ENCODE measurements at places on chromosomes 3 and 15.

- no peak for DNase-seq
Observed at GRCh38 chr3:178663201-178663934, 127.1 kb downstream of the KCNMB2 start.

GRCh38 chr3:172585954-172586353, 62.7 kb upstream of the TNFSF10 start:
- no peak for DNase-seq

- DNase-seq: no peak
Observed at GRCh38 chr3:131491775-131492174, 11.0 kb downstream of the MRPL3 start.

- no peak for DNase-seq
Observed at GRCh38 chr15:58472221-58472620, 40.4 kb downstream of the LIPC start.

DNA sequence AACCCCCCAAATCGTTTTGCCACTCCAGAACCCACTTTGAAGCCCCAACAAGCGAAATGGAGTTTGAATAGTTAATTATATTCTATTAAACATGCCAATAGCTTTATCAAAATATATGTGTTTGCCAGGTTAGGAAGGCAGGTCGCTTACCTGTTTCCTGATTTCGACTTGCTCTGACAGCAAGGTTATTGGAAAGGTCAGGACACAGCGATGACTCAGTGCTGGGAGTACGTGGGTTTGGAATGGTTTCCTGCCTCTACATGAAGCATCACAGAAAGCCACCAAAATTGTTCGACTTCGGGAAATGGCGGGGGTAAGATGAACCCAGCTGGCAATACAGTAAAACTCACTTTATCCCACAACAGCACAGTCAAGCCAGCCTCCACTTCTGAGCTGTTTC, 135.6 kb upstream of the ABI3BP start:
- no peak for DNase-seq

DNA sequence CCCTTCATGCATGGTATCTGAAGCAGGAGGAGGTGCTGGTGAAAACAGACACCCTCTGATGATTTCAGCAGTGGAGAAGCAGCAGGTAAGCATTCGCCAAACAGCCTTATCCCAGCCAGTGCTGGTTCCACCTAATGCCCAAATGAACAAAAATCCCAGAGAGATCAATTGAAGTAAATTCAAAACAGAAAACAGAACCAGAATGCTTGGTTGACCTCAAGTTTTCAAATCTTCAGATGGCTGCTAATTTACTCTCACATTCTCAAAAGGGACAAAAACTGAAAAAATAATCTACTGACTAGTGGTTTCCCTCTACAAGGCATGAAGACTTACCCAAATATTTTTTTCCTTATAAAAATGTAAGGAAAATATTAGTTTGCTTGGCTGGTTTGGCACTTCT, 87.0 kb upstream of the MYO5C start:
- DNase-seq: no peak

- no peak for DNase-seq
Observed at GRCh38 chr15:81146466-81146865, 12.4 kb downstream of the CFAP161 start.

DNA sequence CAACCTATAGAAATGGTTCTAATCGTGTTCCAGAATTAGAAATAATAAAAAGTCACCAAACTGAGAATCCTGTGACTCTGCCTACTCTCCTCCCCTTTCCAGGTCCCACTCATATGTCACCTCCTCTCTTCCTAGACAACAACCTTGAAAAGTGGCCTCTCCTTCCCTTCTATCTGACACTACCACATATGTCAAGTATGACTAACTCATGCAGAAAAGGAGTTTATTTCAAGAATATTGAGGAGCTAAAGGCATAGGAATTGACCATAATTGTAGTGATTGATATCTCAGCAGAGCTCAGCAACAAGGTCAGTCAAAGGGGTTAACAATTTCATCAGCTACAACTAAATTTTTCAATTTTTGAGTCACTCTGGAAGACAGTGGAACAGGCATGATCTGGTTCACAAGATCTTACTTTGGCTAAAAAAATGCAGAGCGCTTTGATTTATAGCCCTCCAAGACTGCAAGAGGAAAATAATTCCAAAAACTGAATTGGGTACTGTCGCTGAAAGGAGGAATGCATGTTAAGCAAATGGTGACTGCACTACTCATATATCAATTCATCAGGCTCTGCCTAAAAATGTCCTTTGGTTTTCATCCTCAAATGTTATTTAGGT, 160.6 kb upstream of the ARHGEF26 start:
- DNase-seq: no peak

Data from frontal cortex (tissue), 4 donors.